ENCODE measurements at places on chromosomes 1 and 21.

DNA sequence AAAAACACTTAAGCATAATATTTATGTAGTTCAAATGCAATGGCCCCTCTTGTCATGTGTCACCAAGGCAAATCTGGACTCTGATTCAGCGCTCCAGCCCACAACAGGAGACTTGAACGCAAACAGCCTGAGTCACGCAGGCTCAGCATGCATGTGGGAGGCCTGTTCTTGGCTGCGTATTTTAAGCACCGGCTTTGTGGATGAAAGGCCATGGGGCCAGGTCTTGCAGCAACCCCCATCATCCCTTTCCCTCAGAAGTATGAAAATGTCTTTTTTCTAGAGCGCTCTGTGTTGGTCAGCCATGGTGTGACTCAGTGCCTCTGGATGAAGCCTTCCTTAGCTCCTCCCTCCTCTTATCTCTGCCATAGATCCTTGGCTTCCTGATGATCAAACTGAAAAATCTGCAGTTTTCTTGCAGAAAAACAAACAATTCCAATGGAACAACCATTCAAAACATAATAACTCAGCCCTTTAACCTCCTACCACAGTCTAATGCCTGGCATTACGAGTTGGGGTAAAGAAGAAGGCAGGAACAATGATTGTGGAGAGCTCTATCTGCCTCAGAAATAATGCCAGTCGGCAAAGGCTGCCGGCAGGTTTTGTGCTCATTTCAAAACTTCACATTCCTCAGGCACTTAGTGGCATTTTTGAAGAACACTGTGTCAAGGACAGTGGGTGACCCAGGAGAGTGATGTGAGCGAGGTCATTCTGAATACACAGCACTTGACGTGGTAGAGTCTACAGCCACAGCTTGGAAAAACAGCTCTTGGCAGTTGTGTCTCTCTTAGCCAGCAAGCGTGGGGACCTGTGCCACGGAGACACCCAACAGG, 167.5 kb downstream of the CLIC6 start:
- DNase-seq, result peak; percentile 54

- no peak for DNase-seq
These were observed 76.2 kb downstream of the FBXO2 start for GRCh38 chr1:11578004-11578403.

GRCh38 chr1:48676822-48677221, 99.9 kb downstream of the BEND5 start:
- DNase-seq, result no peak

DNA sequence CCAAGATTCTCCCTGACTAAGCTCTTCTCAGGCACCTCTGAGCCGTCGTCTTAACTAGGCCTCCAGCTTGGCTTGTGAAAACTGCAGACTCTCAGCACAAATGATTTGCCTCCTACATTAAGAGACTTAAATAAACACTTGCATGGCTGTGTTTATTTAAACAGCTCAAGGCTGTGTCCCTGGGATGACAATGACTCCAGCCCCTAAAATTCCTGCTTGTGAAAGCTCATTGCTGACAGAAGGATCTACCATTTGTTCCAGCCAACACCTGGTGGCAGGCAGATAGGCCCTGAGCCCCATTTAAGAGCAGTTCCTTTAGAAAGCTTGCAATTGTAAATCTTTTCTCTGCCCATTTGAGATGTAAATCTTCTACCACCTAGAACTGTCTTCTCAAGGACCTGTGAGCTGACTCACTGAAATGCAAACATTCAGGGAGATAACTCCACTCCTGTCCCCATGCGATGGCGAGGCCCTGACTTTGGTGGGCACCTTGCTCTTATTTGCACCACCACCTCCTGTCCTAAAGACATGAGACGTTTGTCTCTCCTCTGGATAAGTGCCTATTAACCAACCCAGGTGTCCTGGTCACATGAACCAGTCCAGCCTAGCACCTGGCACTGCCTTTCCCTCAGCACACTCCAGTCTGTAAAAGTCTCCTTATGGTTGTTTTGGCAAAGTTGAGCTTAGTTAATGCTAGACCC, 15.1 kb upstream of the PCP4 start:
- DNase-seq, result no peak

- DNase-seq, result no peak
These were observed 5.2 kb downstream of the RCSD1 start for GRCh38 chr1:167635156-167635648.

DNA sequence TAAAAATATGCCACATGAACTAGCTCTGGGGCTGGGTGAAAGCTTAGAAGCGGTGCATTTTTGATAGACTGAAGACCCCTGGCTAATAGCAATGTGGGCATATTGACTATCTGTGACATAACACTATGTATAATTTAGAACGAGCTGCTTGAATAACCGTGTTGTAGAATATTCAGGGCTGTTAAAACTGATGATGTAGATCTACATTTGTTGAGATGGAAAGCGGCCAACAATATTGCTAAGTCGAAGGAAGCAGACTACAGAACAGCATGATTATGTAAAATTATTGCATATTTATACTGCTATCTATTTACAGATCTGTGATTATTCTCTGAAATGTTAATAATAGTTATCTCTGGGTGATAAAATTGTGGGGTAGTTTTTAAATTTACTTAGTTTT, 41.1 kb upstream of the BCL10 start:
- DNase-seq, result no peak
